ENCODE measurements at places on chromosomes 1 and 21.
A peak's percentile ranks its signal among the peaks of the same experiment; 100 is the strongest.

DNA sequence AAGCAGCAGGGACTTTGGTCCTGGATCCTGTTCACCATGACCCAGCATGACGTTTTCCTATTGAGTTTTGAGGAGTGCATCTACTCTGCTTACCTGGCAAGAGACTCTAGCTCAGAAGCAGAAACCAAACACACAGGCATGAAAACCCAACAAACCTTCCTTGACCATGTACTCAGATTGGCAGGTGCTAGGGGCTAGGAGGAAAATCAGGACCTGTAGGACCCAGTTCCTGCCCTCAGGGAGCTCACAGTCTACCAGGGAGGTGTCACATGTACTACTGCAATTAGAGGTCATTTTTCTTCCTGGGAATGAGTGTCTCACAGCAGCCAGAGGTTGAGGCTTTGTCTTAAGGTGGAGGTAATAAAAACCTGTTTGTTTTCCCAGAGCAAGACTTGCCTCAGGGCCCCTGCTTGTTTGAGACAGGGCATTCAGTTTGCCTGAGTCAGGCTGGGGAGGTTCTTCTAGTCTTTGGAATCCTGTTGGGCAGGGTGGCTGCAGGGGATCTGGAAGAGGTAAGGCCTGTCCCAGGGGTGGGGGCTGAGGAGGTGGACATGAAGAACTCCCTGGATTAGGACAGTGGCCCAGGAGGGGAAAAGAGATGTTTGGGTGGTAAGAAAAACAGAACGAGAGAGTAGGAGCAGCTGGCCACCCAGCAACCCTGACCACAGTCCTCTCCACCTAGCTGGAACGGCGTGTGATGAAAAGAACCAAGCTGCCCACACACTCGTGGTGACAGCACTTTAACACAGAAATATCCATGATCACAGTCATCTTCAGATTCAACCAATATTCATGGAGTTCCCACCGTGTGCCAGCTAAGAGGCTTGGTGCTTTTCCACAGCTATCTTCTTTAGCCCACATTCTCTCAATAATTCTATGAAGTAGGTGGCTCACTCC, 30.8 kb downstream of the IER5 start:
- DNase-seq, result no peak

DNA sequence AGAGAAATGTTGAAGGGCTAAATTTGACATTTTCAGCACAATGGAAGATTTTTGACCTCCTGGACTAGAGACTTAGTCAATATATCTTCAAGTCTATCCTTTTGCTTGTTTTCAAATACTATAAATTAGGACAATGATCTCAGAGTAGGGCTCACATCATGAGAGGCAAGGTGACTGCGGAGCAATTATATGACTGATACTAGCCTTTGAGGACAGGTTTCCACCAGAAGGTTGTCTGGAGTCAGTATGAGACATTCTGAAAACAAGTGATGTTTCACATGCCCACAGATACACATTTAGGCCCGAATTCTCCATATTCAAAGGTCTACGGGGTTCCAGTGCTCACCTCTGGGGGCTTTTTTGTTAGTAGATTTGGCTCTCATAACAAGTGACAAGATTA, 142.3 kb upstream of the SAMSN1 start:
- no peak for DNase-seq

DNA sequence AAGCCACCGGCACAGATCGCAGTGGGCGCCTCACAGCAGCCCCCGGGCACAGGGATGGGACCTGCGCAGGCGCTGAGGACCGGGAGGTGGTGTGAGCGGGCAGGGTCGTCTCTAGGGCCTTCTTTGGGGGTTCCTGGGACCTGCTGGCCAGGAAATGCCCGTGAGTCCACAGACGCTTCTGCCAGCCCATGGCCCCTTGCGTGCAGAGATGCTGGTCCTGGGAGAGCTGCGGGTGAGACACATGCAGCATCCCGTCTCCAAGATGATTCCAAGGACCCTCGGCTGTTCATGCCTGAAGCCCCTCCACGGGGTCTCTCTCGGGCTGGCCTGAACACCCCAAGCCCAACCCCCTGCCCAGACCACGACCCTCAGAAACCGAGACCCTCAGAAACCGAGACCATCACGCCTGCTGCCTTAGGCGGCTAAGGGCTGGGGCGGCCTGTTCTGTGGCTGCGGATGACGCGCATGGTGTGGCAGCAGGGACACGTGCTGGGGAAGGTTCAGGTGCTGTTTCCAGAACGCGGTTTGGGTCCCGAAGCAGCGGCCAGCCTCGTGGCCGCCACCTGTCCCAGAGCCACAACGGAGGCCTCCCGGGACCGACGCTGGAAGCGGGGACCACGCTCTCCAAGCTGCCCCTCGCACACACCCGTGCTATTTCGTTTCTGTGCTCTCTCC, 23.0 kb downstream of the CFAP74 start:
- DNase-seq, result no peak

GRCh38 chr1:167059045-167059808, 30.9 kb downstream of the GPA33 start:
- peak; percentile 81 for DNase-seq

GRCh38 chr1:104906141-104906540, 1156.4 kb downstream of the AMY1C start:
- DNase-seq, result no peak

DNA sequence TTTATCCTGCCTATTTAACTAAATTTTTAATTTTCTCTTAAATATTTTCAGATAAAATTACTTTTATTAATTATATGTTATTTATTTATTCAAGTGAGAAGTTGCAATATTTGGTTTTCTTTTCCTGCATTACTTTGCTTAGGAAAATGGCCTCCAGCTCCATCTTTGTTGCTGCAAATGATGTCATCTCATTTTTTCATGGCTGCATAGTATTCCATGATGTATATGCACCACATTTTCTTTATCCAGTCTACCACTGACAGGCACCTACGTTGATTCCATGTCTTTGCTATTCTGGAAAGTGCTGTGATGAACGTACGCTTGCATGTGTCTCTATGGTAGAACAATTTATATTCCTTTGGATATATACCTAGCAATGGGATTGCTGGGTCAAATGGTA, 186.9 kb upstream of the LYPLAL1 start:
- DNase-seq, result no peak

DNA sequence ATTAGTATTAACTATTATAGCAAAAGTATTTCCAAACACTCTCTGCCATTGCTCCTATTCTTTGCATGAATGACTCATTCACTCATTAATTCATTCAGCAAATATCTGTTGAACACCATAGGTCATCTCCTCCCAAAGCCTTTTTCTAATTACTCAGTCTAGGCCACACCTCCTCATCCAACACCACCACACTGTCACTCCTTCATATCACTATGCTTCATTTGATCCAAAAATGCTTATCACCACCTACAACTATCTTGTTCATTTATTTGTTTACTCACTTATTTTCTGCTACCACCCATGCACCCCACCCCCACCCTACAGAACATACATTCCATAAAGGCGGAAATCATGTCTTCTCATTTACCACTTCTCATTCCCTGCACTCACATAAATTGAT, 94.4 kb upstream of the TNFSF4 start:
- no peak for DNase-seq

DNA sequence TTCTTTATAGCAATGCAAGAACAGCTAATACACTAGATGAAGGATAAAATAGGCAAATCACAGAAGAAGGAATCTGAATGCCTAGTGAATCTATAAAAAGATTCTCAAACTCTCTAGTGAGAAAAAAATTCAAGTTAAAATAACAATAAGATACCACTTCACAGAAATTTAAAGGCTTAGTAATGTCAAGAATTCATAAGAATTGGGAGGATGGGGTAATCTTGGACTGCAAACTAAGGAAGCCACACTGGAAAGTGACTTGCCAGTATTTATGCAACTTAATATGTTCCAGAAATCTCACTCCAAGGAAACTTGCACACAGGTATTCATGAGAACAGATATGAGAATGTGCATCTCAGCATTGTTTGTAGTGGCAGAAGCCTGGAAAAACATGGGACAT, 38.9 kb upstream of the PRRC2C start:
- DNase-seq, result no peak

GRCh38 chr1:36528361-36529349, 45.9 kb upstream of the CSF3R start:
- DNase-seq, result no peak

- peak; percentile 43 for DNase-seq
Measured at GRCh38 chr1:91948501-91949355, 473 bp upstream of the BRDT start.

GRCh38 chr1:9643351-9644256, 7.9 kb upstream of the PIK3CD start:
- no peak for DNase-seq

DNA sequence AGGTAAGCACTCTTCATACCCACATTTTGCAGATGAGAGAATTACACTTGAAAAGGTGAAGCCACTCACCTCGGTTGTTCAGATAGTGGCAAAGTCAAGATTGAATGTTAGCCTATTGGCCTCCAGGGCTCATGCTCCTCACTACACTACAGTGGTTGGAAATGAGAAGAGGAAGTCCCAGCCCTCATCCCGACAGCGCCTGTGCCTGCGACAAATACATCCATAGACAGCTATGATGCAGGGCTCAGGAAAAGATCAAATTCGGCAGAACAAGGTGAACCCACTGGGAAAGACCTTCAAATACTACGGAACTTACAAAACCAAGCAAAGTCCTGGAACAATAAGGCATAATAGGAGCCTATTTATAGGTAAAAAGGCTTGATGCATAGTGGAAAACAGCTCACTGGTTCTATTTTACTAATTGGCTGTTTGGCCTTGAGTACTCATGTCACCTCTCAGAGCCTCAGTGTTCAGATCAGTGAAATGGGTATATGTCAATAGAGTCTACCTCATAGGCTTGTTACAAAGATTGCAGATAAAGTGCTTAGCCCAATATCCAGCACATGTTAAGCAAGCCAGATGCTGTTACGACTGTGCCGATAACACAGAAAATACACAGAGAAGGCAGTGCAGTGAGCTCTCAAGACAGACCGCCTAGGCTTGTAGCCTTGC, 3.5 kb downstream of the SPOCD1 start:
- DNase-seq, result no peak

DNA sequence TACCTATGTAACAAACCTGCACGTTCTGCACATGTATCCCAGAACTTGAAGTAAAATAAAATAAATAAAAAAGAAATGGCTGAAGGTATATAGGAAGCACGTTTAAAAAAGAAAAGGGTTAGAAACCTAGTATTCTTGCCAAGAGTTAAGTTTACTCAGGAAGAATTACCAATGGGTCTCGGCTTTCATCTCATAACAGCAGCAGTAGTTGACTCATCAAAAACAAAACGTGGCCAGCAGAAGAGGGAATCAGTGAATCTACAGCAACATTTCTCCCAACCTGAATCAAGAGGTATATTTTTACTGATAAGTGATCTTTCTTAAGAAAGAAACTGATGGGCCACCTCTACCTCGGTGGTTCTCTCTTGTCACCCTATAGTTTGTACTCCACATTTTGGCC, 340.3 kb downstream of the BRINP2 start:
- DNase-seq, result no peak

DNA sequence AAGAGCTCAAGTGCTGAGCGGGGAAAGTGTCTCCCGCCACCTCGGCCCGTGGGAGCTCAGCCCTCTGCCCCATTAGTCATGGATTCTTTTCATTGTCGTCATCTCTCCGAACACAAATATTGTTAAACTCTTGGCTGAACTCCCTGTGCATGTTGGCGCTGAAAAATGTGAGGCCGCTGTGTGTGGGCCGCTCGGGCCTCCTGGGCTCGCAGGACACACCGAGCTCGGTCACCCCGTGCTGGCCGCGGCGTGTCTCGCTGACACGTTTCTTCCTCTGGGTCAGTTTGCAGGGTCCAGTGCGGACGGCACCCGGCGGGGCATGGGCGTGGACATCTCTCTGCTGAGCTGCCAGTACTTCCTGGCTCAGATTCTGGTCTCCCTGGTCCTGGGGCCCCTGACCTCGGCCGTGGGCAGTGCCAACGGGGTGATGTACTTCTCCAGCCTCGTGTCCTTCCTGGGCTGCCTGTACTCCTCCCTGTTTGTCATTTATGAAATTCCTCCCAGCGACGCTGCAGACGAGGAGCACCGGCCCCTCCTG, 25.6 kb downstream of the SLC45A1 start:
- DNase-seq, result no peak

DNA sequence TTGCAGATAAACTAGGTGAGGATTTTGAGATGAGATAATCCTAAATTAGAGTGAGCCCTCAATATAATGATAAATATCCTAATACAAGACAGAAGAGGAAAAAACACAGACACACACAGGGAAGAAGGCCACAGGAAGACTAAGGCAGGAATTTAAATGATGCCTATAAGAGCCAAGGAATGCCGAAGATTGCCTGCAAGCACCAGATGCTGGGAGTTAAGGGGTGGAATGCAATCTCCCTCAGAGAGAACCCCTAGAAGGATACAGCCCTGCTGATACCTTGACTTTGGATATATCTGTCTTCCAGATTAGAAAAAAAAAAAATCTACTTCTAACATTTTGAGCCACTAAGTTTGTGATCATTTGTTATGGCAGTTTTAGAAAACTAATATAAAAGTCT, 299.7 kb upstream of the PRMT6 start:
- no peak for DNase-seq

- DNase-seq, result no peak
Measured at GRCh38 chr1:153881751-153882150, 41.0 kb downstream of the GATAD2B start.

DNA sequence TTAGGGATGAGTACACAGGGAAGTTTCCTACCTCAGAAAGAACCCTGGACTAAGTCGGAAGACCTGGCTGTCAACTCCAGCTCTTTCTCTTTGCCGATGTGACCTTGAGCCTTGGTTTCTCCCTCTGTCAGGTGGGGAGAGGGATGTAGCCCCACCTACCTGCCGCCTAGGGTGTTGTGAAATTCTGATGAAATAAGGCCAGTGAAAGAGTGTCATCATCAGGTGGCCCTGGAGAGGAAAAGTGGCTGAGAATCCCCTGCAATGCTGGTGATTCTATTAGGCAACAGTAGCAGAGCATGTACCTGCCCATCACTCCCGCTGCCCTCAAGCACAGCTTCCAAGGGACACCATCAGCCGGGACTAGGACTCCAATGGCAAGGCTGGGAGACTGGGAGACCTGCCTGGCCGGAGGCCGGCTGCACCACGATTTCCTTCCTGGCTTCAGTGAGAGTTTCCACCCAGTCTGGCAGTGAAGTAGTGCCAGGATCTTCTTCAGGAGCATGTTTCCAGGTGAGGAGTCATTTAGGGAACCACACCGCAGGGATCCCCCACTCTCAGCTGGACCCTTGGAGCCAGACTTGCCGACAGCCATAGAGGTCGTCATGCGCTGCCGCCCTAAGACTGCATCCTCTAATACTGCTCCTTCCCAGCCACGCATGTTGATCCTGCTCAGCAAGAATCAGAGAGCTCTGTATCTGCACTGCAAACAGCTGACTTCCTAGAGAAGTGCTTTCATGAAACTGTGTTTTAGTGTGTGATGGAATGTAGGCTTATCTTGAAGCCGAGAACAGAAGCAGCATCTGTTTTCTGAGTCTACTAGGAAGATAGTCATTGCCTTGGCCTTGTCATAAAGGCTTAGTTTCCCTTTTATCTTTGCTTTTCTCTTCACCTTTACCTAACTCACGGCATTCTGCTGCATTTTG, 88.0 kb upstream of the F3 start:
- no peak for DNase-seq

Measured in activated naive CD4-positive, alpha-beta T cell treated with anti-CD3 and anti-CD28 coated beads, Interleukin-2, amount 10 ng/mL, durations not matched to agents 7 days and 5 days (primary cell).